Islet precursor cell (in vitro differentiated cells): ENCODE measurements at places on chromosomes 4 and X.

- DNase-seq = peak; percentile 69
Observed at GRCh38 chr4:145779319-145779801, 99.4 kb downstream of the C4orf51 start.

DNA sequence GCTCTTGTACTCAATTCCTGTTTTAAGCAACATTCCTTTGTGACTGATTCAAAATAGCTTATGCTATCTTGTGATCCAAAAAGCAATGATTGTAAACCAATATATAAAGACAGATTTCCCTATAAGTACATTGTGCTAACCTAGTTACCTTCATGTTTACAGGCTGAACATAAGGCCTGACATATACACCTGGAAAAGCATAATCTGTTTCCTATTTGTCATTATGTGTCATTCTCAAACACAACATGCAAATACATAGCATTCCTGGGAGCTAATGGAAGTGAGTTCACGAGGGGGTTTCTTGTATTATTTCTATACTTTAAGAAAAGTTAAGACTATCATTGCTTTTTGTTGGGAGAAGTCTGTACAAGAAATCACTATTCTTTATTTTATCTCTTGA lies 638.1 kb upstream of the AGA start:
- no peak for DNase-seq

DNA sequence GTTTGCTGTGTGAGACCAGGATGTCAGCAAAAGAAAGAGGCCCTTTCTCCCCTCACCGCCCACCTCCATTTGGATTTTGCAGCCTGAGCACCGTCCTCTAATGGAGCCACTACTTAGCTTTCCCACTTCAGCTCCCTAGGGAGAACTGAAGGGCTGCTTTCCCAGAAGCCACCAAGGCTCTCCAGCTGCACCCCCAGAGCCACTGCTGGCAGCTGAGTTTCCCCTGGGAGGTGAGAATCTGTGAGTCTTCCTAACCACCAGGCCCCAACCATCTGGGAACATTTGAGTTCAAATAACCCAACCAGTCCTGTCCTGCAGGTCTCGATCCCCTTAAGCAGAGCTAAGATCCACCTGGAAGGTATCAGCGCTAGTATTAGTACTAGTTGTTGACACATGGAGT lies 173.1 kb upstream of the USP9X start:
- no peak for DNase-seq

DNA sequence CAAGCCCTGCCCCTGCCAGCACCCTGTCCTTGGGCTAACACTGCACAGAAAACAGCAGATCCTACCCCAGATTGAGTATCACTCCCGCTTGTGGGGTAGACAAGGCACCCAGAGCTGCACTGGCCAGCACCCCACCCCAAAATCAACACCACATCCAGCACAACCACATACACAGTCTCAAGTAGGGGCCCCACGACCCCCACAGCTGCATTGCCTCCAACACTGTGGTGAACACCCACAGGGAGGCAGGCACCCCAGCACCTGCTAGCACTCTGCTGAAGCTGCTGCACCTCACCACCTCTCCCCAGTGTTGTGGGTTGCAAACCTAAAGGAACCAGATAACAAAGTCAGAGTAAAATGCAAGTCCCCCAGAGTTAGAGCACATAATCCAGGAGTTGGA lies 589.9 kb downstream of the PCDH19 start:
- DNase-seq = no peak

- peak; percentile 97 for DNase-seq
Observed at GRCh38 chrX:2391869-2392606, 108.7 kb downstream of the DHRSX start.

DNA sequence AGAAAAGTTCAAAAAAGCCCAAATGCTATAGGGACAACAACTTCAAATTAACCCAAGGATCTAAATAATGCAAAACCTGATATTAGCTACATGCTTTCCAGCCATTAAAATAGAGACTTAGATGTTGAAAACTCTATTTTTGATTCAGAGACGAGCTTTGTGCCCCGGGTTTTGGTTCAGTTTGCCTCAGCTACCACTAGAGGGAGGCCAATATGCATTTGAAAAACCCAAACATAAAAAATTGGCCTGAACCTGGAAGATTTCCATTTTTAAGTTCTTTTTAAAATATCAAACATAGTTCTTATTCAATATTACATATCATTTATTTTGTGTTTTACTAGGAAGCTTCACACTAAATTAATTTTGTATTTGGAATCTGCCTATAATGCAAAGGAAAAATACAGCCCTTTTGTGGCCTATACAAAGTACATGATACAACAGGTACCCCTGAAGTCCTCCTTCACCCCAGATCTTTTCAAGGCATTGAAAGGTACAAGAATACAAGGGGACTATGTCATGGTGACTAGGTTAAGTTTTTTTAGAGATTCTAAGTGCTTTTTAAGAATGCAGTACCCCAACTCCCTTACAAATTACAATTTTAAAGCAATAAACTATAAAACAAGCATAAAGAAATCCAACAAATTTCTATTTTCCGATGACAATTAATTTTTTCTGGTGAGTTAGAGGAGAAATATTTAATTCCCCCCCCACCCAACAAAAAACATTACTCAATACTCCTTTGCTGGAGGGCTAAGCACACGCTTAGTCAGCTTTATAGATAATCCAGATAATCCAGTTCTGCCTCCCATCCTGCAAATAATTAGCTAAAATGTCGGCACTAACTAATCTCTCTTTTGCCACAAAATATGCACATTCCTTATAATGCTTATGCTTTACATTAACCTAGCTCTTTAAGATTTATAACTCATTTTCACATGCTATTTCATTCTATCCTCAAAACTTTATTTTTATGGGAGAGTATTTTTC lies 97.7 kb upstream of the PTPN13 start:
- DNase-seq = no peak

- DNase-seq = no peak
Observed at GRCh38 chr4:181957088-181957487, 286.1 kb upstream of the TENM3 start.

DNA sequence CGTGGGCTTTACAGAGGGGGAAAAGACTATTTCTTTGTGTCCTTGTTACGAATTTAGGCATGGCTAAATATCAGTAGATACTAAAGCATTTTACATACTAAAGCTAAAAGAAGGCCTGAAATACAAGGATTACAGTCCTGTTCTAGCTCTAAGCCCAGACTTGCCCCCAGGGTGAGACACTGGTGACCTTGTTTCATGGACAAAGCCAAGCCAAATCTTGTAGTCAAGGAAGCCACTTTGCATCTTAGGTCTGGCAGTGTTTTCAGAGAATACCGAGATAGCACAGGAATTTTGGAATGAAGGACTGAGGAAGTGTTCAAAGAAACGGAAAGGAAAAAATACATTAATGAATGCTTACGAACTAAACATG lies 733 bp upstream of the G3BP2 start:
- peak; percentile 78 for DNase-seq

GRCh38 chr4:145822181-145822580 lies 116.4 kb downstream of the ZNF827 start:
- no peak for DNase-seq

DNA sequence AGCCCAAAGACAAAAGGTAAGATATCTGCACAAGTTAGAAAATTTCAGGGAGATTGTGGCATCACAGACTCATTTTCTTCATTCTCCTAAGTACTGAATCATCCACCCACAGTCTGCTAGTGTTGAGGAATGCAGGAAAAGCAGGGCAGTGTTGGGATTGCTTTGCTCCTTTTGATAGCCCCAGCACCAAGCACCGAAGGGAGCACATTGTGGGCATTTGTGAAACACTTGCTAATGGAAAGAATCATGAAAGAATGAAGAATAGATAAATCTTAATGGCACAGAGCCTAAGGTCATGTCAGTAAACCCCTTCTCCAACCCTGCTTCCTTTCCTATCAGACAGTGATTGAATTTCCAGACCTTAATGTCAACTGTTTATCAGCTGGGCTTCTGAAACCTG lies 103.1 kb upstream of the GPRIN3 start:
- DNase-seq = peak; percentile 84

- DNase-seq = no peak
Observed at GRCh38 chr4:134533068-134533467, 331.5 kb upstream of the PABPC4L start.

GRCh38 chr4:13399257-13399656 lies 84.9 kb downstream of the RAB28 start:
- DNase-seq = no peak

DNA sequence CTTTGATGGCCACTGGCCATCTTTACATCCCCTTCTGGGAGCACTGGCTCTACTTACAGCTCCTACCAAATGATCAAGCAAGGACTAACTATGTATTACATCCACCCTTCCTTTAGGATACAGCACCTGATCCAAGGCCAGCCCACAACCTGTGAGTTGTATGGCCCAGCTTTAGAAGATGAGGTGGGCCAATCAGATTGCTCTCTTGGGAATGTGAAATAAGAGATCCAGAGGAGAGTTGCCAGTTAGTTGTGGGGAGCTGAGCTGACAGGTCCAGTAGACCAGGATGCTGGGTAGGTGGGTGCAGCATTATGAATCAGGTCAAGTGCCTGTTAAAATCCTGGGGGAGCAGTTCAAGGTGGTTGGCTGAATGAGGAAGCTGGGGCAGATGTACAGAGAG lies 111.5 kb downstream of the GNL3L start:
- no peak for DNase-seq

GRCh38 chr4:55079451-55080173 lies 45.8 kb downstream of the KDR start:
- no peak for DNase-seq

GRCh38 chr4:163694385-163694784 lies 199.9 kb downstream of the TMA16 start:
- no peak for DNase-seq

- DNase-seq = no peak
Observed at GRCh38 chr4:2697995-2698414, 58.1 kb downstream of the TNIP2 start.

GRCh38 chrX:53048169-53049126 lies at the start of gene GPR173:
GPR173 (plus strand) TSS chrX:53048789; CDS start chrX:53076622, 27,833 bp downstream.
- peak; percentile 86 for DNase-seq

DNA sequence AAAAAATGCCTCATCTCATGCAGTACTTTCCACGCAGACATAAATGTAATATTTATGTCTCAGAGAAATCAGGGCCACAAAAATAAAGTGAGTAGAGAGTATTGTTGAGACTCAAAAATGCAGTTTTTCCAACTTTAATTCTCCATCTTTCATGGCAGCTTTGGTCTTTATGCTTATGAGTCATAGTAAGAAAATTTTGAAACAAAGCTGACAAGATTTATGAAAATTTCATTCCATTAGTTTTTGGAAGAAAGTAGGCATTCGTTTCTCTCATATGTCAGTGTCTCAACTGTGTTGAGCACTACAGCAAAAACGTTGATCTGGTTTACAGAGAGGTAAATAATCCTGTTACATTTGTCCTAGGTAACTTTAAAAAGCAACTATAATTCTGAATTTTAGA lies 656.8 kb downstream of the IQCM start:
- no peak for DNase-seq

DNA sequence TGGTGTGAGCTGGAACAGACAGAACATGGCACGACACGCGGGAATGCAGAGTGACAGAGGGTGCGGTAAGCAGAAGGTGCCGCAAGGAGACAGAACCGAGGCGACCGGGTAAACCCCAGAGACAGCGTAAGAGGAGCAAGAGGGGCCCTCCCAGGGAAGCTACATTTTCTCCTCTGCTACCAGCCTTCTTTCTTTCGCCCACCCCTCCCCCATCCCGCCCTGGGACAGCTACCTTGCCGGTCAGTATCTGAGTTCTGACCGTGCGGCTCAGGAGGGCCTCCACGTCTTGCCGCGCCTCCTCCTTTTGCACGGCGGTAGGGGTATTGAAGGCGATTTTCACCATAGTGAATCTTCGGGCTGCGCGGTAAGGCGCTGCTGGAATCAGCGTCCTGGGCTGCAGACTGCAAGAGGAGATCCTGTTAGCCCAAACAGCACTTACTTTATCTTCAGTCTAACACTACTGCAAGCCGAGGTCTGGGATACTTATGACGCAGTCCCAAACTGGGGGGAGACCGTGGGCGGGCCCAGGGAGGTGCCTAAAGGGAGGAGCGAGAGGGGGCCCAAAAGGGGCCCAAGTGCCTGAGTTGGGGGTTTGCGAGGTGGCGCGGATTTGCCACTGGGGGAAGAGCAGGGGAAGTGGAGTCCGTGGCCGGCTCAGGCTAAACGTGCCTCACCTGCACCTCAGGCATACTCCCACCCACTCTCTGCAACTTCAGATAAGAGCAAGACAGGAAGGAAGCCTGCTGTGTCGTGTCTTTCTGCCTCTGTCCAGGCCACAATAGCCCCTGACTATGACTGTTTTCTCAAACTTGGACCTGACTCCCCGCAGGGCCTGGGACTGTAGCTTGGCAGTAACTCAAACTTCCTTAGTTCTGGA lies at the start of gene ITM2A:
Gene ITM2A (minus strand): TSS at position 462 of the 877 bp plus-strand sequence. CDS start 119 bp downstream, at position 343.
- peak; percentile 71 for DNase-seq

DNA sequence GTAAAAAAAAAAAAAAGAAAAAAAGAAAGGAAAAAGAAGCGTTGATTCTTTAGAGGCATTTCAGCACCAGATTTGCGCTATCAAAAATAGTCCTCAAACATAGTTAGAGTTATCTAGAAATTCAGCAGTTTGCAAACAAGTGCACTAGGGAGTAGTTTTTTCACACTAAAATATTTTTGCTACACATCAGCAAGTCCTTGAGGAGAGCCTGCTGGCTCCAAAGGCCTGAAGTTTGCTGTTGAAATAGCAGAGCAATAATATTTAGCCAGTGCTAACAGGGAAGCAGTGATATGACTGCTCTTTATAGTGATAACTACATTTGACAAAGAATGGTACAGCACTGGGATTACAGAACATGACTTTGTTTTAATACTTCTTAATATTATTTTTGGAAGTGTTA lies 472.2 kb downstream of the PCDH7 start:
- DNase-seq = no peak

GRCh38 chr4:4947721-4948120 lies 71.5 kb downstream of the CYTL1 start:
- DNase-seq = no peak

- DNase-seq = no peak
Observed at GRCh38 chrX:71105628-71106027, 912 bp downstream of the CXorf65 start.

- DNase-seq = peak; percentile 1
Observed at GRCh38 chr4:140070366-140070765, 83.6 kb downstream of the MAML3 start.

- DNase-seq = no peak
Observed at GRCh38 chr4:179116011-179116410, 1673.8 kb upstream of the AGA start.

GRCh38 chr4:159193046-159193620 lies 90.3 kb downstream of the RAPGEF2 start:
- no peak for DNase-seq

DNA sequence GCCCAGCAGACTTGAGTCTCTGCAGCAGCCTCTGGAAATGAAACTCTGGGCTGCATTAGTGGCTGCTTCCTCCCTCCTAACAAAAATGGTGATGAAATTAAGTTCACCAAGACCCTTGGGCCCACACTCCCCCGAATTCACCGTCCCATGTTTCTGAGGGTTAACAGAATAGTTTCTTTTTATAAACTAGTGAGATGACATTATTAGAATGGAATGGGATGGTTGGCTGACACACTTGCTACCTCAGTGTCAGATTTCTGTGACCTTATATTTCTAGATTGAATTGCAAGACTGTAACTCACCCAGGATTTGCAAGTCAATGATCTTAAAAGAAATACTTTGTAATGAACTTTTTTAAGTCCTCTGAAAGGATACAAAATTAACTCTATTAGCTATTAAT lies 127.1 kb downstream of the SHROOM3 start:
- DNase-seq = no peak
